ENCODE measurements at places on chromosomes 16 and 17.

GRCh38 chr17:12085076-12085949 is 64.6 kb downstream of the MAP2K4 start:
- no peak for DNase-seq

DNA sequence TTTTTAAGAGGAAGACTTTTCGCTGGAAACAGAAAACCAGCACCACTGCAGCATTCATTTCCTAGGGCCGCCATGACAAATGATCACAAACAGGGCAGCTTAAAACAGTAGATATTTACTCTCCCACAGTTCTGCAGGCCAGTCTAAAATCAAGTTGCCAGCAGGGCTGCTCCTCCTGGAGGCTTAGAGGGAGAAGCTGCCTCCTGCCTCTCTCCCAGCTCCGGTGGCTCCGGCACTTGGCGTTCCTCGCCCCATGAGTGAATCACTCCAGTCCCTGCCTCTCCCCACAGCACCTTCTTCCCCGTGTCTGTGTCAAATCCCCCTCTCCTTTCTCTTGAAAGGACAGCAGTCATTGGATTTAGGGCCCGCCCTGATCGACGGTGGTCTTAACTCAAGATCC is 72.1 kb downstream of the SOCS1 start:
- no peak for DNase-seq

- no peak for DNase-seq
Observed at GRCh38 chr16:17027488-17028129, 443.2 kb downstream of the XYLT1 start.

- DNase-seq = no peak
Observed at GRCh38 chr17:37079735-37080134, 131.0 kb downstream of the AATF start.

DNA sequence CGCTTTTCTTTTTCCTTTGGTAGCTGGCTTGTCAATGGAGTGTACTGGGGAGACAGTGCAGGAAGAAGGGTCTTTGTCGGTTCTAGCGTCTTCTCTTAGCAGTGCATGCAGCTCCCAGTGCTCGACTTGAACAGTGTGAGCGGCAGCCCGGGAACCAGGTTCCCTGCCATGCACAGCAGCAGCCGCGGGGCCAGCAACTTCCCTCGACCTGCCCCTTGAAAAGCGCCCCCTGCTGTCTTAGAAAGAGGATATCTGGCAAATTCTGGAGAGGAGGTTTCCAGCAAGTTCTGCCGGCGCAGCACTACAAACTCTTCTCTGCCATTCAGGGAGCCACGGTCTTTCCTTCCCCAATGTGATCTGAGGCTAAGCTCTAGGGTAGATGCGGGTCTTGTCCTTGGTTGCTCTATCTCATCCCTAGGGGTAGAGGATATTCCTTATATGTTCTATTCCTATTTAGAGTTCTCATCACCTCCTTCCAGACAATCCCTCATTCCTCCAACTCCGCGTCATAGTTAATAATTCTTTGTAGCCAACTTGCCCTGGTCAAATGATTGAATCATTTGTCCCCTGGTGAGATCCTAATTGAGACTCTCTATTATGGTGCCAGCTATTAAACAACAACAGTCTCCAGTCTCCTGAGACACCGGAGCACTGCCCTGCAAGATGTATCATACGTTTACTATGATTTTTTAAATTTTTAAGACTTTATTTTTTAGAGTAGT is 451.3 kb downstream of the PMP22 start:
- DNase-seq = no peak

DNA sequence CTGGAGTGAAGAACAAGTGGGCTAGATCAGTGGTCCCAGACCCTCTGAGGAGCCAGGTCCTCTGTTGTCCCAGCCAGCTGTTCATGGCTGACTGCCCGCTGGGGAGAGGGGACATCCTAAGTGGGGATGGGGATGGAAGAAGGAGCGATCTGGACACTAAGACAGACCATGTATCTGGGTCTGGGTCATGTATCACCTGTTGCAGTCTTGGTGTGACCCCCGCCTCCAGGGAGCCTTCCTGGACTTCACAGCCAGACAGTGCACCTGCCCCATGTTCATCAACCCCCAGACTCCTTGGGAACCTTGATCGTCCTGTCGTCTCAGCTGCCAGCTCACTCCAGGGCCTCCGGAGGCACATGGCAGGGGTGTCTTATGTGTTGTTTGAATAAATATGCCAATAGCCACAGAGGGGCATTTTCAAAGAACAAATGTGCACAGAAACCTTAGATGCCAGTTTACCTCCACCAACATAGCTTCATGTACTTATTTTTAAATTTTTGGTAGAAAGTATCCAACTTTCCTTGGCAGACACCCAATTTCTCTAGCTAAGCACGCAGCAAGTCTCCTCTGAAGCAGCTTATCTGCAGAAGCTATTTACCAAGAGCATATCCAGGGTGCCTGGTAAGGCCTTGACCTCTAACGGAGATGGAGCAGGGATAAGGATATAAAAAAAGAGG is 43.2 kb downstream of the CRISPLD2 start:
- no peak for DNase-seq

GRCh38 chr17:29836643-29837042 is 93.4 kb downstream of the SSH2 start:
- DNase-seq = no peak

DNA sequence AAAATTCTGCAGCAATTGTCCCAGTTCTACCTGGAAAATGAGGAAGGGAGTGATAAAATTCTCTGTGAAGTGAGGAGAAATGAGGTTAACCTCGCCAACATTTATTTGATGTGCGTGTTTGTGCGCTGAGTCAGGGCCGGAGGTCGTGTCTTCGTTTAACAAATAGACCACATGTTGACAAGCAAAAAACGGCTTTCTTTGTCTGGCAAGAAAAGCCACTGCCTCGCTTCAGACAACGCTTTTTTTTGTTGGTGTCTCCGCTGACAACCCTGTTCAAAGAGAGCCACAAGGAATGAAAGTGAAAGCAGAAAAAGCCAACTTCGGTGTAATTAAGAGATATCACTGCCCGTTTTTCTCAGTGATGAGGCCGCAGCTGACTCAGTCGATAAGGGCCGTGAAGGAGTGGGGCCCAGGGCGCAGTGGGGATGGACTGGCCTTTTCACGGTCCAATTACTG is 510.6 kb downstream of the CDH13 start:
- DNase-seq = no peak

GRCh38 chr16:80914379-80915078 is 92.2 kb downstream of the CMC2 start:
- no peak for DNase-seq

DNA sequence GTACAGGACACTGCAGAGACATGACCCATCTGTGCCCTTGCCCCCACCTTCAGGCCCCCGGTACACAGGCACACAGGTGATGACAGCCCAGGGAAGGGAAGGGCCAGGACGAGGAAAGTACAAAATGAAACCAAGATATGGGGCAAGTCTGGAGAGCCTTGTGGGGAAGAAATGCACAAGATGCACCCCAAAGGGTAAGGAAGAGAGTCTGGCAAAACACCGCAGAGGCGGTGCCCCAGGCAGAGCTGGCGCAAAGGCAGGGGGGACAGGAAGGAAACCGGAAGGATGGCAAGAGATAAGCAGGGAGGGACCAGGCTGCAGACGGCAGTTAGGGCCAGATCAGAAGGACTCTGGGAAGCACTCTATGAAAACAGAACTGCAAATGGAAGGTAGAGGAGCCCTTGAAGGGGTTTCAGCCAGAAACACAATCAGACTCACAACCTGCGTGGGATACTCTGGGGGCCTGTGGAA is 81.4 kb downstream of the SLC39A11 start:
- no peak for DNase-seq
